Cerebellar nuclear complex (tissue), 1 donor: ENCODE measurements at places on chromosomes 6 and 20.

DNA sequence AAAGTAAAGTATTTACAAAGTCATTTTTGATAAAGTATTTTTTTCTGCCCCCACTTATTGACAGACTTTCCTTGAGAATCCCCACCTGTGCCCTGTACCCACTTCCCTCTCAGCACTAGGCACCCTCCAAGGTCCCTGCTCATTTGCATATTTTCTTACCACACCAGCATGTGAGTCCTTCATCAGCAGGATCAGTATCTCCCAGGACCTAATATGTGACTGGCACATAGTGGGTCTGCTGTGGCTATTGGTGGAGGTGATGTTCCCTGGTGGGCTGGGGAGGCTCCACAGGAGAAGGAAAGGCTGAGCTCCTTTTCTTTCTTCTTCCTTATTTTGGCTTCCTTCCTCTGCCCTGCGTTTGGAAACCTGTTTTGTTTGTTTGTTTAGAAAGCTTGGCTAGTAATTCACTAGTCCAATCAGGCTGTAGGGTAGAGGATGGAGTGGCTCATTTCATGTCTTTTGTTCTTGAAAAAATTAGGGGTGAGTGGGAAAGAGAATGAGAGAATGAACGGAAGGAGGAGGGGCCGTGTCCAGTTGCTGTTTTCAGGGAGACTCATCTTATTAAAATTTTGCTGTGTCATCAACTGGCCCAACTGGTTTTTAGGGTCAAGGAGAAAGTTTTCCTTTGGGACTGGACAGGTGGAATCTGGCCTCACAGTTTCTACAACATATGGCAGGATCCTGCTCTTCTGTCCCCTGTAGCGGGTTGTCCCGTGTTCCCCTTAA is 2.8 kb upstream of the RNF24 start:
- no peak for DNase-seq

GRCh38 chr6:170189236-170189635 is 101.6 kb downstream of the DLL1 start:
- no peak for DNase-seq

DNA sequence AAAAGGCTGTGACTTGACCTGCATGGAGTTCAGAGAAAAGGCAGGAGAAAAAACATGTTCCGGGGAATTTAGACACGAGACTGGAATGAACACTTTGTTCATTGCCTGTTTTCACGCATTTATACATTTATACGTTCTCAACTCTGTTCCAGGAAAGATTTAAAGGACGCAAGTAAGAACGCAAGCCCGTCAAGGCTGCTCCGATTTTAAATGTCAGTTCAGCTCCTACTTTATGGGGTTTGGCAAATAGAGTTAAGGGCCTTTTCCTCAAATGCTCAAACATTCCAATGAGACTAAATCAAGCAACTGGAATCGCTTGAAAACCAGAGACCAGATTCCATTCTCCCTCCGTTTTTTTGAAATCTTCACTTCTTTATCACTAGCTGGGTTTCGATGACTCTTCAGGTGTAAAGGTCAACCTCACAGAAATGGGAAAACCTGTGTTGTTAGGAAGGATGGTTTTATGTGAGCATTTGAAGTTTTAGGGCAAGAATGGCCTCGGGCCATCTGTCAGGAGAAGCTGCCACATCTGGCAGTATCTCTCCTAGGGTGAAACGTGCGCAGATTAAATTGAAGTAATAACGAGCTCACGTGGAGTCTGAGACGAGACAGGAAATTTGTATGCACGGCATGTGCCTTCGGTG is 24.9 kb downstream of the TTLL2 start:
- no peak for DNase-seq

- DNase-seq: no peak
These were observed 11.9 kb downstream of the SYNE1 start for GRCh38 chr6:152625213-152625612.

- DNase-seq: no peak
These were observed 60.1 kb upstream of the KHDRBS2 start for GRCh38 chr6:62345962-62346689.

- DNase-seq: no peak
These were observed 984 bp downstream of the VARS2 start for GRCh38 chr6:30914854-30915590.

DNA sequence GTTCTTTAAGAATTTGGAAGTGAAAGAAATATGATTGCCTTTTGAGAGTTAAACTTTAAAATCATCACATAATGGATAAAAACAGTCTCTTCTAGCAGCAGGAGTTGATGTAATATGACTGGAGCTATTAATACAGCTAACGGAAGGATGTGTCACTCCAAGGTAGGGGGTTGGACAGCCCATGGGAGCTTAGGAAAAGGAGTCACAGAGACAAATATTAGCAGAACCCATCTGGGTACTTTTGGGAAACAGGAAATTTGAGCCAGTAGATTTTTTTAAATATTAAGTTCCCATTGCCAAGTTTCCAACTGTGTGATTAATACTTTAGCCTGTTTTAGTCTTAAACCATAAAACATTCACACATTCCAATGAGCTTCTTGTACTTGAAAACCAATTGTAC is 164.7 kb upstream of the RIMS1 start:
- no peak for DNase-seq

DNA sequence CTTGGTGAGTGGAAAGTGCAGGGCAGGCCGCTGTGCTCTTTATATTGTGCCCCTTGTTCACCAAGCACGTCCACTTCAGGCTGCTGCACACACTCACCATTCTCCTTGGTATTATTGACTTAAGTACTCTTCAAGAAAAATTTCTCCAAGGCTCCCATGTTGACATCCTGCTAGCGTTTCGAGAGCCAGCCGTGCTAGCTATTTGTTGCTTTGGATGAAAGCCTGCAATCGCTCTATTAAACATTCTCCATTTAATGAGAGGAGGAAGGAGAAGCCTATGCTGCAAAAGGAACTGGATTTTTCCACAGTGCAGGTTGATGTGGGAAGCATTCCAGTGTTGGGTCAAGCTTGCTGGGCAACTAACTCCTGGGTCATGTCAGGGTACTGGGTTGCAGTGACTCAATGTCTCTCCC is 113.5 kb downstream of the CD83 start:
- DNase-seq: no peak

- no peak for DNase-seq
These were observed 223.4 kb downstream of the FOXC1 start for GRCh38 chr6:1832844-1833787.

- no peak for DNase-seq
These were observed 47.0 kb downstream of the GOPC start for GRCh38 chr6:117555262-117555849.

- DNase-seq: no peak
These were observed 50.7 kb downstream of the DSTN start for GRCh38 chr20:17620371-17621228.

DNA sequence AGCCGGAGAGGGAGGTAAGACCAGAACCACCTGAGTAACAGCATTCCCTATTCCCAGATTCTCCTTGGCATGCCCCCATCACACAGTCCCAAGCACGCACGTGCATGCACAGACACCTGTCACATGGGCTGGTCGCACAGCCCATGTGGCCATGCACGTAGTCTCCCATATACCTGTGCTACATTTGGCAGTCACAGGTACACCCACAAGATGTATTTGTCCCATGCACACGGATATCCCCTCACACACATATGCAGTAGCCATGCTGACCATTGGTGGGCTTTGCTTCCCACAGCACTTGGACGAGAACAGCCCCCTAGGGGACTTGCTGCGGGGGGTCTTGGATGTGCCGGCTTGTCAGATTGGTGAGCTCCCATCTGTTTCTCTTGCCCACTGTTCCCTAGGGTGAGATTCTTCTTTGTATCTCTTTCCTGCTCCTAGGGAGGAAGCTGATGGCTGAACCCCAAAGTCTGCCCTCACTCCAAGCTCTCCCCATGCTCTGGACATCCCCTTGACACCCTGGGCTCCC is 31.9 kb downstream of the PLCG1 start:
- no peak for DNase-seq

GRCh38 chr20:16752082-16752481 is 3.9 kb downstream of the OTOR start:
- DNase-seq: no peak

- DNase-seq: no peak
These were observed 5.7 kb downstream of the CDC40 start for GRCh38 chr6:110185879-110186278.

DNA sequence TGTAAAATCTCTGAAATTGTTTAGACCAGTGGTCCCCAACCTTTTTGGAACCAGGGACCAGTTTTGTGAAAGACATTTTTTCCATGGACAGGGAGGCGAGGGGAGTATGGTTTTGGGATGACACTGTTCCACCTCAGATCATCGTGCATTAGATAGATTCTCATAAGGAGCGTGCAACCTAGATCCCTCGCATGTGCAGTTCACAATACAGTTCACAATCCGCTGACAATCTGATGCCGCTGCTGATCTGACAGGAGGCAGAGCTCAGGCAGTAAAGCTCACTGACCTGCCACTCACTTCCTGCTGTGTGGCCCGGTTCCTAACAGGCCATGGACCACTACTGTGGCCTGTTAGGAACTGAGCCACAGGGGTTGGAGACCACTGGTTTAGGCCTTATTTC is 115.2 kb downstream of the EPM2A start:
- DNase-seq: no peak

GRCh38 chr20:43528258-43528875 is 20.9 kb downstream of the L3MBTL1 start:
- DNase-seq: no peak

DNA sequence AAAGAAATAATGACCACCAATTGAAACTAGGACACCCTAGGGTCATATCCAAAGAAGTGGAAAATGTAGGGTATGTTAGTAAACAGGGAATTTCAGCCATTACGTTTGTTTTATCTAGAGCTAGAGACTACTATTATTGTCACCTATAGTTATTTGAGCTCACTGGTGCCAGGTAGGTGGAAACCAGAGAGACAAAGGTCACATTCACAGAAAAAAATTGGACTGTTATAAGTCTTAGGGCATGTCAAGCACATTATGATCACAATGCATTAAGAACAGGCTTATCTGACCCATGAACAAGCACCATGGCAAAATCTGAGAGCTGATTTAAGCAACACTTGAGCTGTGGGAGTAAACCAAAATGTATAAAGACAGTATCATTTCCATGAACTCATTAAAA is 530.1 kb upstream of the CITED2 start:
- DNase-seq: no peak

- no peak for DNase-seq
These were observed 50.0 kb upstream of the DTNBP1 start for GRCh38 chr6:15712797-15713196.

DNA sequence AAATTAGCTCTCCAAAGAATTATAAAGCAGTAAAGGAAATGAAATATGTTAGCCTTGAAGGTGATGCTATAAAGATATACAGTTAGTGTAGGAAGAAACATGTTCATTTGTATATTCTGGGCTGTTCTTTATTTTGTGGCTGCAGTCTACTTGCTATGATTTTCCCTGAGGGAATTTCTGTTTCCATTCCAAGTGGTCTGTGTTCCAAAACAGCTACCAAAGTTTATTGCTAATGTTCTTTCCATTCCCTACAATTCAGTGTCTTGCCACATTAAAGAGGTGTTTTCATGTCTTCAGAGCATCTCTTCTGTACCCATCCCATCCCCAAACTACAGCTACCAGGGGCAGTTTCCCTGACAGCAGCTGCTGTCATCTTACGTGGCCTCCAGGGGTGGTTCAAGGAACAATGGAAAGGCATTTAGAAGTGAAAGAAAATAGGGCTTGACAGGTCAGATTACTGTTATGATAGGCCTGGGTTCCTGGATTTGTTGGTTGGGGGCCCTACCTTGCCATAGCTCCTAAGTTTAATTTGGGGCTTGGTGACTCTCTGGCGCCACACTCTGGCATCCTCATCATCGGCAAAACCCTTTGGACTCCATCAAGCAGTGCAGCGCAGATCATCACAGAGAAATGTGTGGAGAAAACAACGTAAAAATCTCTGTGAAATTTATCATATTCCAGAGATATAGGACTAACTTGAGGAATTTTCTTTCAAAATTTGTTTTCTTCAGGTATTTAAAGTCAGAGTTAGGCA is 33.8 kb upstream of the AIG1 start:
- no peak for DNase-seq
